Left forelimb (tissue), 1 donor: ENCODE measurements at places on chromosomes 11 and 22.
A peak's percentile ranks its signal among the peaks of the same experiment; 100 is the strongest.

GRCh38 chr11:12159351-12160099 lies 49.1 kb downstream of the MICAL2 start:
- no peak for DNase-seq

DNA sequence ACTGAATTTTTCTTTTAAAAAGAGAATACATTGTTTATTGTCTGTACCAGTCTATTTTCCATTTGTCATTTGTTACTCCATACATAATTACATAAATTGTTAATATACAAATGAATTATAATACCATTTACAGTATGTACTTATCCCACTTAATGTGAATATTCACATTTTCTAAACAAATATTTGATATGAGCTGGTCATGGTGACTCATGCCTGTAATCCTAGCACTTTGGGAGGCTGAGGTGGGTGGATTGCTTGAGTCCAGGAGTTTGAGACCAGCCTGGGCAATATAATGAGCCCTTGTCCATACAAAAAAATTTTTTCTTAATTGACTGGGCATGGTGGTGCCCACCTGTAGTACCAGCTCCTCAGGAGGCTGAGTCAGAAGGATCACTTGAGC lies 6.8 kb downstream of the SC5D start:
- DNase-seq, result no peak

DNA sequence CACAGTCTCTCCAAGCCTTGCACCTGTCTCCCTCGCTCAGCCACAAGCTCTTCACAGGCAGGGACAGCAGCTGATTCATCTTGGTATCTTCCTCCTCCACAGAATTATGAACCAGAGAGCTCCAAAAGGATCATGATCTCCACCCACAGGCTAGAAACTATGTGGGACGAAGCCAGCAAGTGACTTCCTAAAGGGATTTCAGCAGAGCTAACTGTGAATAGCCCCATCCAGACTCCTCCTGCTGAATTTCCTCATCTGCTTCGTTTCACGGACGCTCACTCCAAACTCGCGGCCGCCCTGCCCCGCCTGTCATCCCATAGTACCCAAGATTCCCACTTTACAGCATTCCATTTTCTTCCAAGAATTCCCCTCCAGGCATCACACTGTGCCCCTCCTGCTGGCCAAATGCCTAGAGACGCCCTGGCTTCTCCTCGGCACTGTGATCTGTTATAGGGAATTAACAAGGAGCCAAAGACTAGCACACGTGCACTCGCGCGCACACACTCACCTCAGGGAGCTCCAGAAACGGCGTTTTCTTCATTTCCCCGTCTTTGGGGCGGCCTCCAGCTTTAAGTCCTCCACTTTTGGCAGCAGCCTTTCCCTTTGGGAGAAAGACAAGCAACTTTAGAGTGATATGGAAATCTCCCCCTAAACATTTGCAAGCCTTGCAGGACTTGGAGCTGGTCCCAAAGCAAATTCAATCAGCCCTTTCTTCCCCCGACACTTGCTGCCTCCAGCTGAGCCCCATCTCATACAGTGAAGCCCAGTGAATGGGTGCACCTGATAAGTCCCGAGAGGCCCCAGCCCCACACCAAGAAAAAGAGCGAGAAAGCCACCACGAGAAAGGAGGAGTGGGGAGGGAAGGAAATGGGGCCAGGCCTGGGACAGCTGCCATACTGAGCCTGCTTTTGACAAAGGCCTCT lies 35.5 kb downstream of the SPATA19 start:
- DNase-seq, result peak; percentile 83

DNA sequence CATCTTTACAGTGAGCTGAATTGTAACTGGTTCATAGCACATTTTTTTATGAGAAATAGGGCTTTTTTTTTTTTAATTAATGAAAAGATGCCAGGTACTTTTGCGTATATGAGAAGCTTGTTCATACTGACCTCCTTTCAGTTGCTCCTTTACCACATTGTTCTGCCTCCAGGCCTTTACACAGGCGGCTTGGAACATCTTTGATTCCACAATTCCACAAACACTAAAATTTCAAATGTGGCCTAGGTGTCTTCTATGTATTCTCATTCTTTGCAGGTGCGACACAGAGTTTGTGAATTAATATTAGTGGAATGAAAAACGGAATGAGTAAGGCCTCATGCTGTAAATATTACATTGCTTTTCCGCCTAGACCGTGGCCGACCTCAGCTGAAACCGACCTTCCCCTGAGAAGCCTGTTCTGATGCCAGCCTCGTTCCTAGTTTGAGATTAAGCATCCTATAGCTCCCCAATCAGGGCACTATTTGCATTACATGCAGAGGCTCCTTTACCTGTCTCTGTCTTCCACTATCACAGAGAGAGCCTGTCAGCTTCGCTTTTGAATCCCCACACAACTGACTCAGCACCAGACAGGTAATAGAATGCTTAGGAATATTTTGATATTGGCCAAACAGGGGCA lies 125.8 kb downstream of the LDLRAD3 start:
- no peak for DNase-seq

- no peak for DNase-seq
Observed at GRCh38 chr11:66081505-66081904, 11.4 kb downstream of the PACS1 start.

- peak; percentile 31 for DNase-seq
Observed at GRCh38 chr22:30865656-30866055, 102.9 kb downstream of the MORC2 start.

GRCh38 chr22:42154293-42155052 lies 23.9 kb upstream of the CYP2D6 start:
- no peak for DNase-seq

GRCh38 chr11:110429731-110430266 lies at the start of gene FDX1:
TSS of gene FDX1 (plus strand) at chr11:110429948. CDS start at chr11:110430121, 173 bp downstream.
- DNase-seq, result peak; percentile 92

- no peak for DNase-seq
Observed at GRCh38 chr11:129979046-129979605, 23.5 kb downstream of the PRDM10 start.

DNA sequence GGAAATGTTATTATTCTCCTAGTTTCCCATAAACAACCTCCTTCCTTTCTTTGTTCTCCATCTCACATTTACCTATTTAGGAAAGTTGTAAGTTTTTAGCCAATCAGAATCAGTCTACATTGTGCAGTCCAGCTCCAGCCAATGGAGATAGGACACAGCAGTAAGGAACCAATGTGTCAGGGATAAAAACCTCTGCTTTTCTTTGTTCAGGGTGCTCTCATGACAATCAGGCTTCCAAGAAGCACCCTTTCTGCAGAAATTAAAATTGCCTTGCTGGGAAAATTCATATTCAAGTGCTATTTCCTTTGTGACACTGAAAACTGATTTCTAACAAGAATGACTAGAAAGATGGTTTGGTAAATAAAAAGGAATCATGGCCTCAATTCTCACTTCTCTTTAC lies 14.6 kb downstream of the SCGB2A1 start:
- DNase-seq, result no peak

GRCh38 chr11:1779806-1780699 lies 16.3 kb upstream of the CTSD start:
- DNase-seq, result no peak

GRCh38 chr22:32880061-32880460 lies 78.6 kb downstream of the TIMP3 start:
- no peak for DNase-seq

- DNase-seq, result no peak
Observed at GRCh38 chr11:36492724-36493304, 17.3 kb downstream of the TRAF6 start.

- DNase-seq, result no peak
Observed at GRCh38 chr11:66417000-66417399, 3.8 kb upstream of the NPAS4 start.

DNA sequence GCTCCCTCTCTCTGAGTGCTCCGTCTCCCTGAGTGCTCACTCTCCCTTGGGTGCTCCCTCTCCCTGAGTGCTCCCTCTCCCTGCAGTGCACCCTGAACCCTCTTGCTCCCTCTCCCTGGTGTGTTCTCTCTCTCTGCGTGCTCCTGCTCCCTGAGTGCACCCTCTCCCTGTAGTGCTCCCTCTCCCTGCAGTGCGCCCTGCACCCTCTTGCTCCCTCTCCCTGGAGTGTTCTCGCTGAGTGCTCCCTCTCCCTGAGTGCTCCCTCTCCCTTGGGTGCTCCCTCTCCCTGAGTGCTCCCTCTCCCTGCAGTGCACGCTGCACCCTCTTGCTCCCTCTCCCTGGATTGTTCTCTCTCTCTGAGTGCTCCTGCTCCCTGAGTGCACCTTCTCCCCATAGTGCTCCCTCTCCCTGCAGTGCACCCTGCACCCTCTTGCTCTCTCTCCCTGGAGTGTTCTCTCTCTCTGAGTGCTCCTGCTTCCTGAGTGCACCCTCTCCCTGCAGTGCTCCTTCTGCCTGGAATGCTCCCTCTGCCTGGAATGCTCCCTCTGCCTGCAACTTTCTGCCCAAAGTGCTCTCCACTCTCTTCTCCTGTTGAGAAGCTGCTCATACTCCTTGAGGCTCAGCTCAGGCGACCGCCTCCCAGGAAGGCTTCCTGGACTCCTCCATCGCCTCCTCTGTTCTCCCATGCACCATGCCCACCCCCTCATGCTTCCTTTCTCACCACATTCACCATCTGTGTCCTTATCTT lies 48.4 kb upstream of the WNT7B start:
- peak; percentile 40 for DNase-seq

DNA sequence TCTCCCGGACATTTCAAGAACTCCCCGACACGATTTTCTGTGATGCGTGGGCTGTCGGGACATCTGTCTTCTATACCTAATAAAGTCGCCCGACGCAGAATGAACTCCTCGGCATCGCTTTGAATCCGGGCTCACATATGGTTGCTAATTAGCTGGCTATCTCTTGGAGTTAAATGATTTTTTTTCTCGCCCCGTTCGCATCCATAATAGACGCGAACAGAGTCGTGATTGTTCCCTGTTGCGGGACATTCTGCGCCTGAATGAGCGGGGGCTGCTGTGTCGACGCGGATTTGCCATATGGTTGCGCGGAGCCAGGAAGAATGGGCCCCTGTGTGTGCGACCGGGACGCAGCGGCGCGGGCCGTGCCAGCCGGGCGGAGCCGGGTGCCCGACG lies 16.4 kb downstream of the CDKN1C start:
- DNase-seq, result no peak

- no peak for DNase-seq
Observed at GRCh38 chr11:21634491-21634890, 558.4 kb upstream of the ANO5 start.

GRCh38 chr11:8084352-8084751 lies 3.3 kb downstream of the TUB start:
- DNase-seq, result no peak

DNA sequence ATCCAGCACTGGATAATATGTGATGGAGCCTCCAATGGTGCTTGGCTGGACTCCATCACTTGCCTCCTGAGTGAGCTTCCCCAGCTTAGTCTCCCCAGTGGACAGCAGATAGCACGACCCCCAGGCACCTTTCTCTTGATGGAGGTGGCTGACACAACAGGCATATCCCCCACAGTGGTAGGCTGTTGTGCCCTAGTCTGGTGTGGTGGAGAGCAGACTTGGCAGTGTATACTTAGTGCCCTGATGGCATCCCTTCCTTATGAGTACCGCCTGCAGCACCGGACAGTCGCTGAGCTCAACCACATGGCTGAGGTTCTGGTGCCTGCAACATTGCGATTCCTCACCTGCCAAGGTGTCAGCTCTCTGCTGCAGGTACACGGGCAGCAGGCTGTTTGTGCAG lies 50.1 kb downstream of the DNHD1 start:
- DNase-seq, result no peak

GRCh38 chr11:18364495-18365073 lies 29.8 kb upstream of the LDHA start:
- DNase-seq, result no peak

GRCh38 chr11:113192121-113192925 lies 122.1 kb upstream of the TTC12 start:
- no peak for DNase-seq

DNA sequence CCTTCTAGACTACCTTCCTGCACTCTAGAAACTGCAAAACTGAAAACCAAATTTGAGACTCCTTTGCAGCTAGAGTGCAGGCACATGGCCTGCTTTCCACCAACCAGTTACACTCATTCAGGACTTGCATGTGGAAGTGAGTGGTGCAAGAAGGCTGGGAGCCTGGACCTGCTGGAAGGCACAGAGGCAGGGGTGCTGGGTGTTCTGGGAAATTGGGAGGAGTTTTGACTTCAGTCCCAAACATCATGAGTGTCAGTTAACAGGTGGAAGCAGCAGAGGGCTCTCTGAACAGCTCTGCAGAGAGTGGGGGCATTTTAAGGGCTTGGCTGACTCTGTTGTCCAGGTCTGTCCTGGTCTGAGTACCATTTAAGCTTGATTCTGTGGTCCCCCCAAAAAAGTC lies 49.3 kb upstream of the SYT13 start:
- no peak for DNase-seq

- DNase-seq, result peak; percentile 87
Observed at GRCh38 chr11:120324932-120325810, at the start of gene TLCD5. TSS of gene TLCD5 (plus strand) at chr11:120325299. CDS start at chr11:120327442, 2,143 bp downstream.

GRCh38 chr11:95562196-95562921 lies 227.2 kb downstream of the FAM76B start:
- no peak for DNase-seq
